ENCODE measurements at places on chromosomes 13 and 19. TPM values are rescaled to one million over a fixed set of nuclear protein-coding genes. Genes with fewer than 3 reads are reported as not detected.

Gene DNAAF3
- polyA plus RNA-seq: 6.9 TPM

Gene CLEC11A
- 29.9 TPM for polyA plus RNA-seq

Gene ZNF536
- polyA plus RNA-seq: 1.7 TPM

Gene CYP4F2
- polyA plus RNA-seq: 0.41 TPM

Gene PCDH20
- polyA plus RNA-seq: 6.7 TPM

Gene NLRP11
- 0.13 TPM for polyA plus RNA-seq

Gene GSX1
- not detected for polyA plus RNA-seq

Measured in right renal cortex interstitium (tissue), 3 donors.